SJCRH30 (cell line): ENCODE measurements at places on chromosomes 4 and X.
A peak's percentile ranks its signal among the peaks of the same experiment; 100 is the strongest.

GRCh38 chr4:95510877-95511276 lies 37.9 kb downstream of the UNC5C start:
- no peak for DNase-seq

DNA sequence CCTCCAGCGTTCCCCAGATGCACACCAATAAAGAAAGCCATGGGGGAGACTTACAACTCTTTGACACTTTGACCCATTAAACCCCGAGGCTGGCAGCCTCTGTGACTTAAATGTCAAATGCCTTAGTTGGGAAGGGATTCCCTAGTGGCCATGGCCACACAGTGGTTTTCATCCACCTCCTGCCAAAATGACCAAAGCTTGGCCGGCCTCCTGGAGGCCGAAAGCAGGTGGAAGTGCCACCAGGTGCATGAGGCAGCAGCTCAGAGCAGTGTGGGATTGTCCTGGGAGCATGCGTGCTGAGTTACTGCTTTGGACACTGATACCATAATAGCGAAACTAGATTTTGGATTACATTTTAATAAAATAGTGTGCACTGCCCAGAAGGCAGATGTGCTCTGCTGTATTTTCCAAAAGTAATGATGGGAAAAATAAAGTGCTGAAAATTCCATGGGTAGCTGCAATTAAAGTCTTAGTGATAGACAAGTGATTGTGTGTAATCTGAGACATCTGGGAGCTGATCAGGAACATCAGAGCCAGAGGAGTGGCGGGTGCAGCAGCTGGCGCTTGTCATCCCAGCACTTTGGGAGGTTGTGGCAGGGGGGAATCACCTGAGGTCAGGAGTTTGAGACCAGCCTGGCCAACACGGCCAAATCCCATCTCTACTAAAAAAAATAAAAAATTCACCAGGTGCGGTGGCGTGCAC lies 39.8 kb upstream of the TADA2B start:
- DNase-seq = no peak

DNA sequence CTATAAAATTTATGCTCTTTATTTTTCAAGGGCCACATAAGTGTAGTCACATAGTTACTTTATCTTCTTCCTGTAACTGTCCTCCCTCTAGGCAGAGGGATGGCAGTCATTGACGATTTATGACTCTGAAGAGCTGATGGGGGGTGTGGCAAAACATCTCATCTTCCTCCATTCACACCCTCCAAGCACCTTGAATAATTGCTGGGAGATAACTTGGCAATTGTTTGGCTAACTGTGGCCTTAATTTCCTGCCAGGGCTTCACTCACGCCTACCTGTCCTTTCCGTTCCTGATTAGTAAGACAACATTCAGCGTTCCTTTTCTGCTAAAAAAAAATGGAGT lies 329.2 kb downstream of the ARHGAP10 start:
- no peak for DNase-seq

DNA sequence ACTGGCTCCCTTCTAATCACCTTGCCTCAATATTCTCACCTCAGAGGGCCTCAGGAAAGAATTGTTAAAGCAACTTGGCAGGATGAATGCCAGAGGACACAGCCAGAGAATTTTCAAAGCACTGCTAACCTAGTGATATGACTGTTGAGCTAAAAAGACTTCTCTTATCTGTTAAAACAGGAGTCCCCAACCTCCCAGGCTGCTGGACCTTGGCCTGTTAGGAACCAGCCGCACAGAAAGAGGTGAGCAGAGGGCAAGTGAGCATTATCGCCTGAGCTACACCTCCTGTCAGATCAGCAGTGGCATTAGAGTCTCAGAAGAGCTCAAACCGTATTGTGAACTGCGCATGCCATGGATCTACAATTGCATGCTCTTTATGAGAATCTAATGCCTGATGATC lies 1.7 kb upstream of the KCNE5 start:
- no peak for DNase-seq

DNA sequence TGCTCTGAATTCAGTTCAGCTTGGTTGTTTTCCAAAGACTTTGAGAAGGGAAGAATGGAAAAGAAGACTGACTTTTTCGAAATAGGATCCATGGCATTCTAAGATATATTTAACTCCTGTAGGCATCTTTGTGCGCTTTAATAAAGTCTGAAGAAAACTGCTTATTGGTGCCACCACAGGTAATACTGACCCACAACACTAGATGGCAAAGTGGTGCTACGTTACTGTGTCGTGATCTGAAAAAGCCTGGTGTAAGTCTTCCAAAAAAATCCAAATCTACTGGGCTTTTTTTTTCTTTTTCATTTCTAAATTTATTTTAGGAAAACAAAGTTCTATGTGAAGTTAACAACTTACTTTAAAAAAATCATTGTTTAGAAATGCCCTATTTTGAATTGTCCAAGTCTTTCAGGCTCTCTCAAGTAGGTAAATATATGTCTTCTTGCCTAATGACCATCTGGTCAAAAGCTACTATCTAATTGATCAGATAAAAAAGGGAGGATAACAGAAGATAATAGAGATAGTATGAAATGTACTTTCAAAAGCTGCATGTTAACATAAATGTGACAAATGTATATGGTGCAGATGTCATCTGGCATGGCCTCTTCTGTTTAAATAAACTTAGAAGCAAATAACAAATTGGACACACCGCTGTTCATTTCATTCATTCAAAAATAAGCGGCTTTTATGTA lies 47.0 kb upstream of the MID1IP1 start:
- DNase-seq = peak; percentile 15

GRCh38 chr4:90546114-90546513 lies 418.9 kb downstream of the CCSER1 start:
- DNase-seq = no peak

DNA sequence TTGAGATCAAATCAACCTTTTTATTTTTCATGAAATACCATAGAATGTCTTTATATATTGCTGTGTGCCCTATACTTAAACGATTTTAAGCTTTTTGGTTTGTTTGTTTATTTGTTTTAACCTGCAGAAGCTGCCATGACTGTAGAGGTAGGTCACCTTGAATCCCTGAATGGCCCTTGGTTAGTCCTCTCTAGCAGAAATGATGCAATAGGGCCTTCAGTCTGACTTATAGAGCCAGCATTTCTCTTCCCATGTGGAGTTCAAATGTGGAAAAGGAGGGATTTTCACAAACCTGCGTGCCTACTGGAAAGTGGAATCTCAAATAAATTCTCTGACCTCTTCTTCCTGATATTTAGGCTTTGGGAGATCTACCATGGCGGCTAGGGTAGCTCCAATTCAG lies 327.9 kb downstream of the MAPK10 start:
- DNase-seq = no peak

DNA sequence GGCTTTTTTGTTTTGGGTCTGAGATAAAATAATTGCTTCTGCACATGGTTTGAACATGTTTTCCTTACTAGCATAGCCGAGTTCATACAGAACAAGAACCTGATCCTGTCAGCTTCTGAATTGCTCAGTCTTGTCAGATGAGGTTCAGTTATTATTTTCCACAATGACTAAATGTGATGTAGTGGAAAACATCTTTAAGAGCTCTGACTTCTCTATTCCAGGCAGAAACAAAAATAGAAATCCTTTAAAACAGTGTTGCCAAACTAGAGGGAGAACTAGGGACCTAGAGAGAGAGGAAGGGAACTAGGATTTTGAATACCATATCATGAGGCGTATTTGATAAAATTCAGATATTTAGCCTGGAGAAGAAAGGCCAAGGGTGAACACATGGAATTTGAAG lies 2.0 kb downstream of the ATP6AP2 start:
- DNase-seq = no peak

- DNase-seq = no peak
Measured at GRCh38 chr4:8303081-8303480, 33.5 kb downstream of the HTRA3 start.

DNA sequence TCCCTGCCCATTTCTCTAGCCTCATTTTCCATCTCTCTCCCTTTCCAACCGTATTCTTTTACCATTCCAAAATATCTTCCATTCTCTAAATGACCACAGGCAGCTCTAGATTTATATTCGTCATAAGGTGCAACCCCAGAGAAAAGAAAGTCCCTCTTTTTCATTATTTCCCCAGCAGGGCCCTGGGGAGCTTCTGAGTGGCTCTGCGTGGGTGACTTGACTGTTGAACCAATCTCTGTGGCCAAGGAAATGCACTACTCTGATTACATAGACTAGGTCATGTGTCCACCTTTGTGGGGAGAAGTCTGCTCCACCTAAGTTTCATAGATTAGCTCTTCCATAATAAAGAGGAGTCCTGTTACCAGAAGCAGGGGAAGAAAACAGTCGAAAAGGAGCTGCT lies 51.4 kb downstream of the ATOH1 start:
- no peak for DNase-seq

DNA sequence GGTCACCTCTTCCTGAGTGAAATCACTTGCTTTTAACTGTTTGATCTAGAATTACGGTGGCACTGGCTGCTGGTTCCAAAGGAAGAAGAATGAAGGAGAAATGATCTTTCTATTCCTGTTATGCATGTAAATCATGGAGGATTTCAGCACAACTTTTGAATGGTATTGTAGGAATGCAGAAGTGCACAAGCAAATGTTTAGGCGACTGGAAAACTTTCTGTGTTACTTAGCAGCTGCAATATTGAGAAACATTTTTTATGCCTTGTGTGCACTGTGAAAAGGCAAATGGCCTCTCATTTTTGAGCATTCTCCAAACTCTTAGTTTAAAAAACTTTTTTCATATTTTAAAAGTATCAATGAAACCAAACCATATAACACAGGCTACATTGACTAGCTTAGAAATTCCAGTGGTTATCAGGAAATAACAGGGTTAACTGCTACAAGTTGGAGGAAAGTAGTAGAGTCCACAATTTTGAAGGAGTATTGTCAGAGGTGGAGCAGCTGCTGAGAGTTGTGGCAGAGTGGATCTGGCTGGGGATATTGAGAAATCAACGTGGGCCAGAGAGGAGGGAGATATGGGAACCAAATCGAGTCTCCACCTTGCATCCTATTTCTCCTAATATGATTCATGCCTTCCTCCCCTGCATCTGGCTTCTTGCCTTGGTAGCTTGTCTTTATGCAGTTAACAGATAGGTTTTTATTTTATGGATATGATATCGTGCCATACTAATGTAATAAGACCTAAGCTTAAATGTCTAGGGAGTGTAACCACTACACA lies 32.0 kb upstream of the FHL1 start:
- DNase-seq = no peak

- no peak for DNase-seq
Measured at GRCh38 chr4:169015186-169015623, 5.2 kb upstream of the CBR4 start.

GRCh38 chr4:2318885-2319284 lies 57.0 kb upstream of the MXD4 start:
- no peak for DNase-seq

DNA sequence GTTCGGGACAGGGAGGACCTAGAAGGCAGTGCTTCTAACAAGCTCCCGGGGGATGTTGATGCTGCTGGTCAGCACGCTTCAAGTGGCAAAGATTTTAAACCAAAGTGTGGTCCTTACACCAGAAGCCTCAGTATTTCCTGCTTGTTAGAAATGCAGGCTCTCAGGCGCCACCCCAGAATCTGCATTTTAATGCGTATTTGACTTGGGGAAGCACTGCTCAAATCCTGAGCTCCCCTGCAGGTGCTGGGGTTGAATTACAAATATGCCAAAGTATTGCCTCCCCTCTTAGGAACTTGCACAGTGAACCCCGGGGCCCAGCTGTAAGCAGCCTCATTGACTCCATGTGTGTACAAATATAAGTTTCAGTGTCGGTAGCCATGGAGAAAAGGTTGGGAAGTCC lies 70.8 kb upstream of the RAI2 start:
- DNase-seq = no peak

- DNase-seq = no peak
Measured at GRCh38 chrX:81791086-81791485, 589.2 kb downstream of the SH3BGRL start.

GRCh38 chr4:156330436-156331031 lies 376.9 kb upstream of the CTSO start:
- no peak for DNase-seq

DNA sequence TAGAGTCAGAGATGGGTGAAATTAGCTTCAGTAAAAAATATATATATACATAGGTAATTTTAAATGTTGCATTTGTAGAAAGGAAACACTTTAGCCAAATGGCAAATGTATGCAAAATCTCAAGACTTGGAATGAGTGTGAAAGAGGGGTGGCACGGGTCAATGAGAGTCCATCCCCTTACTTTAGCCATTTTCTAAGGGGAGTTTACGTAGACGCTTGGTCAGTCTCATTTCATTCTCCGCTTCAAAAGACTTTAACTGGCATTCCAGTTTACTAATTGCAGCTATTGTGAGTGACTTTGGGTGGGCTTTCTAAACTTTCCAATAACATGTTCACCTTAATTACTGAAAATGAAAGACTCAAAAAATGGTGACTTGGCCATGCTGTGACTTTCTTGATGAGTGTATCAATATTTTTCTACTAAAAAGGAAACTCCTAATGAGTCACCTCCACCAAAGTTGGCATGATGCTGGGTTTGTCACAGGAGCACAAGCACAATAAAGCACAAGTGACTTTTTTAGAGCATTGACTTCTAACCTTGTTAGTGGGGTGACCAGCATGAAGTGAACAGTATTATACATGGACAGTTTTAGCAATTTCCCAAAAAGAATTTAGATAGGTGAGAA lies 356.0 kb upstream of the RASGEF1B start:
- DNase-seq = no peak

- no peak for DNase-seq
Measured at GRCh38 chr4:110109455-110109854, 89.0 kb downstream of the ELOVL6 start.

GRCh38 chr4:46329118-46329976 lies 60.6 kb downstream of the GABRA2 start:
- peak; percentile 66 for DNase-seq

- DNase-seq = no peak
Measured at GRCh38 chr4:154579927-154580326, 10.6 kb downstream of the FGA start.

DNA sequence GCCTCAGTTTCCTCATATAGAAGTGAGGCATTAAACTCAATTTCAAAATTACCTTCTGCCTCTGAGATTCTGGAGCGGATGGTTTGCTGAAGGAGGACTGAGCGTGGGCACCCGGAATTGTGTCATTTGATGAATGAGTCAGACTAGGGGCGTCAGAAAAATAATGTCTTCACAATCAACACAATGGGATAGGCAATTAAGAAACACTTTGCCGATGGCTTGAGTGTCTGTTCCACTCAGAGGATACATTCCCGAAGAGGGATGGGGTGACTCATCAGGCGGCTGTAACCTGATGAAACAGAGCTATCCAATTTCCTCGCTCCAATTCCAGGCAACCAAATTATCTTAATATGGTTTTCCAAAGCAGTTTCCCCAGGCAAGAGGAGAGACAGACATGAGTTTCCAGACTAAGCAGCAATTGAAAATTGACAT lies 1.2 kb upstream of the CHRNA9 start:
- DNase-seq = peak; percentile 64

DNA sequence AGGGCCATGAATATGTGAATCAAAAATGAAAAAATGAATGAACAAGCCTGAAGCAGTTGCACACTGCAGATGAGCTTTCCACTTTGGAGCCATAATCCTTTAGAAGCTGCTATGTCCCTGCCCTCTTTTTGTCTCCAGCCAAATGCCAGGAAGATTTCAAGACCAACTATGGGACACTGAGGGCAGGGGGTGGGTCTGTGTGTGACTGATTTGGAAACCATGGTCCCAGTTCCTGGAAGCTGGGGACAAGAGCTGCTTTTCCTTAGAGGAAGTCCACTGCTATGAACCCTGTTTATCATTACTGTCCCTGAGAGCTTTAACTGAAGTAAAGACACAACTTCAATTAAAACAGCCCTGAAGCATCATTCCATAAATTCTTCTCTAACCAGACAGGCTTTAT lies 153.9 kb upstream of the GPC4 start:
- no peak for DNase-seq

- no peak for DNase-seq
Measured at GRCh38 chr4:57065730-57066482, 44.3 kb downstream of the IGFBP7 start.
